Retinal pigment epithelial cell (primary cell): ENCODE measurements at places on chromosomes 13 and 19.

DNA sequence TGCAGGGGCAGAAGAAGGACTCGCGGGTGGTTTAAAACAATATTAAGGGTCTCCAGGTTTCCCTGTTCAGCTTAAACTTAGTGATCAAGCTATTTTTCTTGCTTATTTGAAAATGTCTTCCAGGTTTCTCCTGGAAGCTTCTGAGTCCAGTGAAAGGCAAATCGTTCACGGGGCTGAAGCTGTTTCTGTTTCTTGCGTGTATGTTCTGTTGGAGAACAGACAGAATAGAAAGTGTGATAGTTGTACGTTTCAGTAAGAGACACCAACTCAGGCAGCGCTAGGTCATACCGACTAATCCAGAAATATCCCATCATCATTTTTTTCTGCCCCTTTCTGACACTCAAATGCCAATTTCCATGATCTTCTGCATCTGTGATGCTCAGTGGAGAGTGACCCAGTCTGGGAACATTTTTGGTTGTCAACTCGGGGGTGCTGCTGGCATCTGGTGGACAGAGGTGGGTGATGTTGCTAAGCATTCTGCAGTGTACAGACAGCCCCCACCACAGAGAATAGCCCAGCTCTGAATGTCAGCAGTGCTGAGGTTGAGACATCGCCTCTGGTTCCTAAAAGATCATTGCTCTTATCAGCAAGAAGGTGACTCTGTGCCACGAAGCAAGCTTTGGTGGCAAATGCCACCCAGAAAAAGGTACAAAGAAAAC, 4.3 kb downstream of the KLF2 start:
- no peak for DNase-seq

- DNase-seq = no peak
These were observed 161.6 kb downstream of the NDFIP2 start for GRCh38 chr13:79642596-79642995.

DNA sequence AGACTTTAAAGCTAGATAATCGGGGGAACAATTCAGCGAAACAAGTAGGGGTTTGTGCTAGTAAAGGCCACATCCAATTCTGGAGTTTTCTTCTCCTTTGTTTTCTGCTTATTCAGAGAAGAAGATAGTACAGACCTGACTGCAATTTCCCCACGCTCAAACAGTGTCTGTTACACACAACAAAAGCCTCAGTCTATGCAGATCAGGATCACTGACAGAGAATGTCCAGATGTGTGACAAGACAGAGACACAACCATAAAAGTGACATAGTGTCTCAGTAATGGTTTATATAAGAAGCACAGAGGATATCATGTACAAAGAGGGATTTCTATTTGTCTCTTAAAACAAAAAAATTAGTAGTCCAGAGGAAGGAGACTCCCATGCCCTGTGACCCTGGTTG, 70.7 kb upstream of the GTF3A start:
- no peak for DNase-seq

- DNase-seq = no peak
These were observed 747.4 kb downstream of the UQCRFS1 start for GRCh38 chr19:28465371-28466086.

GRCh38 chr19:3441986-3442329, 38.4 kb downstream of the SMIM24 start:
- no peak for DNase-seq

GRCh38 chr19:13020002-13020414, 24.7 kb downstream of the NFIX start:
- no peak for DNase-seq

- DNase-seq = no peak
These were observed at the start of gene URAD for GRCh38 chr13:27988520-27988919. Gene URAD, minus strand, starts transcription at chr13:27988693. Its CDS starts 56 bp downstream, at chr13:27988637.

DNA sequence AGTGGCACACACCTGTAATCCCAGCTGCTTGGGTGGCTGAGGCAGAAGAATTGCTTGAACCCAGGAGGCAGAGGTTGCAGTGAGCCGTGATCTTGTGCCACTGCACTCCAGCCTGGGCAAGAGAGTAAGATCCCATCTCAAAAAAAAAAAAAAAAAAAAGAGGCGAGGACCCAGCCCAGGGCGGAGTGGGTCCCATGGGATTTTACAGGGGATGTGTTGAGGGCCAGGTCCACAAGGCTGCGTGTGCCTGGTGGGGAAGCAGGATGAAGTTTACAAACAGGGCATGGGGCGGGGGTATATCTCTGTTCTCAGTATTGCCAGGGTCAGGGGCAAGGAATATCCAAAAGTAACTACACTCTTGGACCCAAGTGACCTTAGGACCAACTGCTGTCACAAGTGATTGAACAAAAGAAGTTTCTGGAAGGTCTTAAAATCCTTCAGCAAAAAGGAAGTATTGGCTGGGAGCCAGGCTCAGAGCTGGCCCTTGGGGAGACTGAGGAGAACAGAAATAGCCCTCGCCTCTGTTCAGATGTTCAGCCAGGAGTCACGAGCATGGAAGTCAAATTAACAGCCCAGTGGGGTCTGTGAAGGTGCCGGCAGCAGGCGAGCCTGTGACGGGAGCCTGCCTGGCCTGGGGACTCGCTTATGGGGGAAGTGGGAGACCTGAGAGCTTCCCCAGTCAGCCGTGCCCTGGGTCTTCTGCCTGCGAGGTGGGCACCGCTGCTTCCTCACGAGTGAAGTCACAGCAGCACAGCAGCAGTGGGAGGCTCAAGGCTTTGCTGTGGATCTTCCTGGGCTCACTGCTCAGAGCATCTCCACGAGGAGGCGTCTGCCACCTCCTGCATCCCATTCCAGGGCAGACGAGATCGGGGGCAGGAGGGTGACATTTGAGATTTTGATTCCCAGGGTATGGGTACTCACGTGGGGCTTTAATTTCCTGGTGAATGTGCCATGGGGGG, 6.4 kb downstream of the MYO9B start:
- DNase-seq = no peak

DNA sequence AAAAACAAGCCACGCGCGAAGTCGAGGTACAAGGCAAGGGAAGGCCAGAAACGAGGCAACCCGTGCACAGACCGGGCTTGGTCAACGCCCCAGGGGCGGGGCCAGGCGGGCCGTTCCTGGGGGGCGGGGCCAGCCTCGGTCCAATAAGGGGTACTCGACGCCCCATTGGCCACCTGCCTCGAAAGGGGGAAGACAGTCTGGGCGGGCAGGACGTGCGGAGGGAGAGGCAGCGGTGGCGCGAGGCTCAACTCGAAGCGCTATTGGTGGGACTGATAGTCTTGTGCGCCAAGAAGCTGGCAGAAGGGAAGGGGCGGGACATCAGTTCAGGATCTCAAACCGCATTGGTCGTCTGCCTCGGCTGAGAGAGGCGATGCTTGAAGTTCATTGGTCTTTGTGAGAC, at the start of gene LYPD4:
LYPD4 (minus strand) TSS at position 83 of the 400 bp plus-strand sequence. CDS start 5,398 bp downstream, outside the sequence.
- no peak for DNase-seq

DNA sequence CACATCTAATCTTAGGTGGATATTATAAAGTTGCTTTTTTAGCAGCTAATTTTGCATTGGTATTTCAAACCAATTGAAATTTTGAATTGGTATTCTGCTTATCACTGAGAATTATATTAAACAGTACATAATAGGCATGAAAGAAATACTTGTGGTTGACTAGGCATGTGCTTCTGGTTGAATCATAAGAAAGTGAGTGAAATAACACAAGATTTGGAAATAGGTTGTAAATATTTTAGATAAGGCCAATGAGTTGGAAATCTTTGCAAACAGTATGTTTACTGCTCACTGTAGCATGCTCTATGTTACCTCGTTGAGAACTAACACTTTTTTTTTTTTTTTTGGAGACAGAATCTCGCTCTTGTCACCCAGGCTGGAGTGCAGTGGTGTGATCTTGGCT, 66.8 kb upstream of the RFC3 start:
- peak; percentile 43 for DNase-seq
